Fibroblast of lung (primary cell): ENCODE measurements at places on chromosomes 16 and 17. TPM values are rescaled to one million over a fixed set of nuclear protein-coding genes. Genes with fewer than 3 reads are reported as not detected.
A peak's percentile ranks its signal among the peaks of the same experiment; 100 is the strongest.

SLC13A5 gene
- total RNA-seq = not detected in 2 replicates

IKZF3 gene
- not detected in 2 replicates for total RNA-seq

TBC1D3K gene
- total RNA-seq = not detected in 2 replicates

SLC16A6 gene
- total RNA-seq = 1.5 and 8.3 TPM in 2 replicates

GRCh38 chr16:11202260-11203091 lies 53.5 kb downstream of the SOCS1 start:
- no peaks in the 10 kb centered on the region for H3K27me3 ChIP-seq
- H3K4me1 ChIP-seq = peaks cover 25% of the 10 kb centered on the region

DNA sequence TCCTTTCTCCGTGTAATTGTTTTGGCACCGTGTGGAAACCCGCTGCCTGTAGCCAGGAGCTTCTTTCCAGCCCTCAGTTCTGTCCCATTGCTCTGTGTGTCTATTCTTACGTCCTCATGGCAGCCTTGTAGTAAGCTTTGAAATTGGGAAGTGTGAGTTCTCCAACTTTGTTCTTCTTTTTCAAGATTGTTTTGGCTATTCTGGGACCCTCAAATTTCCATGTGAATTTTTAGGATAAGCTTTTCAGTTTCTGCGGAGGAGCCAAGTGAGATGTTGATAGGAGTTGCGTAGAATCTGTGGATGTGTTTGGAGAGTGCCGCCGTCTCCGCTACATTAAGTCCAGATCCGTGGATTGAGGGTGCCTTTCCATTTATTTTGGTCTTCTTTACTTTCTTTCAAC lies 15.2 kb downstream of the CHMP6 start:
- no peak overlapping the region for H3K27ac ChIP-seq
- no peaks in the 10 kb centered on the region for H3K36me3 ChIP-seq
- DNase-seq = no peak
- no peak overlapping the region for H3K4me3 ChIP-seq

- no peak for DNase-seq
- H3K4me1 ChIP-seq = no peaks in the 10 kb centered on the region
- H3K36me3 ChIP-seq = no peaks in the 10 kb centered on the region
- H3K27ac ChIP-seq = no peak overlapping the region
These were observed 385.3 kb downstream of the HAPSTR1 start for GRCh38 chr16:9476744-9477143.

DNA sequence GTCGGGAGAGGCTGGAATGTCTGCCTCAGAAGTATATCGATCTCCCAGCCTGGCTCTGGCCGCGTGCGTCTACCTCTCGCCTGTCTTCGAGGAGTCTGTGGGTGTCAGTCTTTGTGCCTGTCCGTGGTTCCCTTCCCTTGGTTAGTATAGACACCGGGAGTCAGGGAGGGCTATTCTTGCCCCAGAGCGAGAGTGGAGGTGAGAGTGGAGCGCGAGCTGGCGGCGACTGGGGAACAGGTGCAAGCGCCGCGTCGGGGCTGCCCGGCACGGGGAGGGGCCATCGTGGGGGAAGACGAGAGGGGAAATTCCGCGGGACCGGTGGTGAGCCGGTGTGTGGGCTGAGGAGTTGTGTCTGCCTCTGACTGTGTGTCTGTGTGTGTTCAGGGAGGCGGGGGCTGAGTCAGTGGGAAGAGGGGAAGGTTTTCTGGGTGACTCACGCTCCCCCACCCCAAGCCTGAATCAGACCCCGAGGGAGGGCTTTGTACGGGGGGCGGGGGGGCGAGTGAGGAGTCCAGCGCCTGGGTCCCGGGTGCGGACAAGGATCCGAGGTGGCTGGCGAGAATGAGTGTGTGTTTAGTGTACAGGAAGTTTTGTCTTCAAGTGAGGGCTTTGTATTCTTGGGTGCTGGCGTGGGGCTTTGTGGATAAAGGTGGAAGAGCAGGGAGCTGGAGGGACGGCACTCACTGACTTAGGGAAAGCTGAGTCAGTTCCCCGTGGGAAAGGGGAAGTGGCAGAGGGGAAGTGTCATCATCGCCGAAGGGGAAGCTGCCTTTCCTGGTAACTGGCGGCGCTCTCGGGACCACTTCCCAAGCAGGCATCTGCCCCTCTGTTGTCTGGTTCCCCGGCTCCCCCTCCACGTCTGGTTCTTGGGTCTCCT lies 8.6 kb downstream of the KDM6B start:
- H3K4me1 ChIP-seq = peaks cover 28% of the 10 kb centered on the region
- peak overlapping the region; percentile 94 for H3K4me3 ChIP-seq
- H3K27me3 ChIP-seq = no peaks in the 10 kb centered on the region
- peaks cover 19% of the 10 kb centered on the region for H3K36me3 ChIP-seq
- peak; percentile 97 for DNase-seq
